ENCODE measurements at places on chromosomes 1 and 21. TPM values are rescaled to one million over a fixed set of nuclear protein-coding genes. Genes with fewer than 3 reads are reported as not detected.
A peak's percentile ranks its signal among the peaks of the same experiment; 100 is the strongest.

INSRR gene
- not detected for total RNA-seq

RXFP4 gene
- total RNA-seq = not detected

OR2T33 gene
- total RNA-seq = not detected

PTGER3 gene
- 3.1 TPM for total RNA-seq

PLA2G2F gene
- total RNA-seq = not detected

NR1I3 gene
- total RNA-seq = not detected

NAV1 gene
- total RNA-seq = 53.4 TPM

GJA5 gene
- total RNA-seq = not detected

PLA2G5 gene
- not detected for total RNA-seq

FYB2 gene
- 9.6 TPM for total RNA-seq

- no peak overlapping the region for H3K27ac ChIP-seq
- no peaks in the 10 kb centered on the region for H3K27me3 ChIP-seq
- DNase-seq = no peak
- no peaks in the 10 kb centered on the region for H3K36me3 ChIP-seq
- no peak overlapping the region for H3K4me3 ChIP-seq
Measured at GRCh38 chr1:79848316-79848715, 841.8 kb upstream of the ADGRL4 start.

- H3K4me1 ChIP-seq = peaks cover 36% of the 10 kb centered on the region
- peaks cover 15% of the 10 kb centered on the region for H3K36me3 ChIP-seq
- H3K27ac ChIP-seq = peak overlapping the region; percentile 75
- DNase-seq = no peak
Measured at GRCh38 chr1:85578321-85579295, 2.0 kb upstream of the CCN1 start.

- H3K27ac ChIP-seq = no peak overlapping the region
- no peak overlapping the region for H3K4me3 ChIP-seq
- DNase-seq = no peak
- no peaks in the 10 kb centered on the region for H3K27me3 ChIP-seq
- H3K4me1 ChIP-seq = peaks cover 5% of the 10 kb centered on the region
Measured at GRCh38 chr1:231512147-231512698, 16.2 kb upstream of the TSNAX start.

- H3K36me3 ChIP-seq = no peaks in the 10 kb centered on the region
- H3K27me3 ChIP-seq = no peaks in the 10 kb centered on the region
- H3K4me3 ChIP-seq = no peak overlapping the region
- no peak for DNase-seq
- peaks cover 18% of the 10 kb centered on the region for H3K4me1 ChIP-seq
Measured at GRCh38 chr1:78007677-78008341, 3.1 kb downstream of the DNAJB4 start.

DNA sequence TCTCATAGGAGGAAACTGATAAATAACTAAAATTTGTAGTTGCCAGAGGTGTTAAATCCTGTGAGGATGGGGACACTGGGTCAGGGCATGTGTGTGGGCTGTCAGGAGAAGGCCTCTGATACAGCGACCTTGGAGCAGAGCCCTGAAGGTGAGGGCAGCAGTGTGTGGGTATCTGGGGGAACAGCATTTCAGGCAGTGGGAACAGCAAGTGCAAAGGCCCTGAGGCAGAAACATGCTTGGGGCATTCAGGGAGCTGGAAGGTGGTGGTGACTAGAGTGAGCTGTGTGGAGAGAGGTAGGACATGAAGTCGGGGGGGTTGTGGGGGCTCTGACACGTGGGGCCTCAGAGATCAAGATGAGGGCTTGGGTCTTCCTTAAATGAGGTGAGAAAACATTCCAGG lies 30.7 kb downstream of the ARHGEF10L start:
- H3K4me3 ChIP-seq = no peak overlapping the region
- H3K27ac ChIP-seq = no peak overlapping the region
- peaks cover 34% of the 10 kb centered on the region for H3K27me3 ChIP-seq
- H3K36me3 ChIP-seq = peaks cover 2% of the 10 kb centered on the region
- DNase-seq = no peak
- peaks cover 29% of the 10 kb centered on the region for H3K4me1 ChIP-seq

GRCh38 chr1:175383239-175383638 lies 190.7 kb upstream of the KIAA0040 start:
- H3K4me1 ChIP-seq = no peaks in the 10 kb centered on the region
- H3K4me3 ChIP-seq = no peak overlapping the region
- no peak for DNase-seq
- H3K27me3 ChIP-seq = peaks cover 15% of the 10 kb centered on the region

DNA sequence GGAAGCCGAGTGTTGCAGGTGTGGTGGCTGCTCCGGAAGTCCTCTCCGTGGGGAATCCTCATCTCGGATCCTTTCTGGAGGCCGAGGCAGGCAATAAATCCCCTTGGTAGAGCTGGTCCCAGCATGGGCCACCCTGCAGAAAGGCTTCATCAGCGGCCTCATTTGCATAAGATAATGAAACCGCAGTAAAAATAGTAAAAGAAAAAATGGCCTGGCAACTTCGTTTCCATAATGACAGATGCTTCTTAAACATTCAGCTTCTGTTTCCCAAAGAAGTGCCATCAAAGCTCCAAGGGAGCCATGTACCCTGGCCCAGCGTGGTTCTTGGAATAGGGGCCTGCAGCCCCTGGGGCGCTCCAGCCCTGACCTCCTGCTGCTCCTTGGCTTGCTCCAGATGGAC lies 244.1 kb downstream of the GRIK3 start:
- no peaks in the 10 kb centered on the region for H3K4me1 ChIP-seq
- peaks cover 24% of the 10 kb centered on the region for H3K27me3 ChIP-seq
- no peak overlapping the region for H3K4me3 ChIP-seq
- no peak for DNase-seq
- H3K27ac ChIP-seq = no peak overlapping the region

DNA sequence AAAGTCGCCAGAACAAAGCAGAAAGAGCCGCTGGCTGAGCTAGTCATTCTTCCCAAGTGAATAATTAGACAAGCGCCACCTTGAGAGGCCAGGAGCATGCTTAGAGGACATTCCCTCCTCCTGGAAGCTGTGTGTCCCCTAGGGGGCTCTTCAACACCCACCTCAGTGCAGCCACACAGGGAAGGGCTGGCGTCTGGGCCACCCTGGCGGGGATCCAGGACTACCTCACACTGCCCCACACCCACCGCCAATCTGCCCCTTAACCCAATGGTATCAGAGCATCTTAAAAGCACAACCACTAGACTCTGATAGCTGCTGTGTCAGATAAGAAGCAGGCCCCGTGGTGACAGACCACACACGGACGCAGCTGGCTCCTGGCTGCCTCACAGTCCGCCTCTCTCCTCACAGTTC lies 24.9 kb downstream of the SETD4 start:
- no peak for DNase-seq
- peaks cover 11% of the 10 kb centered on the region for H3K4me1 ChIP-seq
- H3K27me3 ChIP-seq = no peaks in the 10 kb centered on the region
- no peak overlapping the region for H3K27ac ChIP-seq

GRCh38 chr1:58346036-58346355 lies 200.5 kb downstream of the OMA1 start:
- no peak overlapping the region for H3K4me3 ChIP-seq
- H3K27me3 ChIP-seq = peaks cover 4% of the 10 kb centered on the region
- H3K27ac ChIP-seq = no peak overlapping the region
- H3K4me1 ChIP-seq = peaks cover 19% of the 10 kb centered on the region
- no peaks in the 10 kb centered on the region for H3K36me3 ChIP-seq

- no peak for DNase-seq
- peak overlapping the region; percentile 88 for H3K4me3 ChIP-seq
- H3K27ac ChIP-seq = peak overlapping the region; percentile 94
- H3K27me3 ChIP-seq = no peaks in the 10 kb centered on the region
Measured at GRCh38 chr1:225883616-225884265, 1.6 kb upstream of the TMEM63A start.

DNA sequence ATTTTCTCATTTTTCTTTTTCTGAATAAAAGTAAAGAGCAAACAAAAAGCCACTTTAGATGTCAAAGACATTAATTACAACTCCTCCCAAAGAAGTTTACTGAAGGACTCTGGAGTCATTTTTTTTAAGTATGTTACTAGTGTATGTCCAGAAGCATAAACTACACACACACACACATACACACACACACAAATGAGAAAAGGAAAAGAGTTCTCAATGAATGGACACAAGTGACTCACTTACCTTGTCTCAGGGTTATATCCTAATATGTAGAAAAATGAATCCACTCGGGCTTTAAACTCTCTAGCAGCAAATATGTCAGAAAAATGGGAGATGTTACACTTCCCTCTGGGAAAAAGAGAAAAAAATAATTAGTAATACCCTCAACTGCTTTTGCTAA lies 223.1 kb downstream of the SLC45A1 start:
- H3K4me1 ChIP-seq = peaks cover 17% of the 10 kb centered on the region
- H3K36me3 ChIP-seq = peaks cover 36% of the 10 kb centered on the region

DNA sequence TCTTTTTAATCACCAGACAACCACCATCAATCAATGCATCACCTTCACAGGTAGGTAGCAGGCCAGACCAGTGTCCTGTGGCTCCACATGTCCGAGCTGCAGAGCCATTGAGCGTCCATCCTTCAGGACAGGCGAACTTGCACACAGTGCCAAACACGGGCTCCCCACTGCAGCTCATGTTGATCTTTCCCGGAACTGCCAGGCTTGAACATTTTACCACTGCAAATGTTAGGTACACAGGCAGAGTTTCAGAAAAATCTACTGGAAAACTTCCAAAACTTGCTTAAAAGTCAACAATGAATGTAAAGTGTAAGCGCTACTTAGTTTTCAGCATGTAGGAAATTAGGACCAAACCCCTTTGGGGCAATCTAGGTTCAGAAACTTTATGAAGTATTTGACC lies 6.6 kb downstream of the SELE start:
- no peaks in the 10 kb centered on the region for H3K36me3 ChIP-seq
- H3K4me3 ChIP-seq = no peak overlapping the region
- DNase-seq = no peak
- peaks cover 6% of the 10 kb centered on the region for H3K4me1 ChIP-seq
- H3K27me3 ChIP-seq = no peaks in the 10 kb centered on the region

- H3K27me3 ChIP-seq = peaks cover 3% of the 10 kb centered on the region
- no peaks in the 10 kb centered on the region for H3K36me3 ChIP-seq
- peaks cover 8% of the 10 kb centered on the region for H3K4me1 ChIP-seq
- DNase-seq = no peak
- no peak overlapping the region for H3K27ac ChIP-seq
Measured at GRCh38 chr21:38297871-38298270, 41.1 kb downstream of the KCNJ15 start.

GRCh38 chr1:236514703-236515442 lies 8.9 kb upstream of the LGALS8 start:
- no peak overlapping the region for H3K27ac ChIP-seq
- peaks cover 26% of the 10 kb centered on the region for H3K4me1 ChIP-seq
- no peaks in the 10 kb centered on the region for H3K27me3 ChIP-seq
- no peaks in the 10 kb centered on the region for H3K36me3 ChIP-seq
- DNase-seq = no peak
- no peak overlapping the region for H3K4me3 ChIP-seq

- H3K27ac ChIP-seq = no peak overlapping the region
- H3K4me3 ChIP-seq = no peak overlapping the region
- H3K4me1 ChIP-seq = no peaks in the 10 kb centered on the region
- DNase-seq = no peak
- H3K27me3 ChIP-seq = no peaks in the 10 kb centered on the region
- no peaks in the 10 kb centered on the region for H3K36me3 ChIP-seq
Measured at GRCh38 chr21:21018821-21019220, 20.6 kb downstream of the NCAM2 start.

GRCh38 chr1:236090741-236091147 lies 25.9 kb upstream of the NID1 start:
- H3K4me3 ChIP-seq = no peak overlapping the region
- no peaks in the 10 kb centered on the region for H3K36me3 ChIP-seq
- H3K27me3 ChIP-seq = peaks cover 3% of the 10 kb centered on the region
- no peak overlapping the region for H3K27ac ChIP-seq
- no peaks in the 10 kb centered on the region for H3K4me1 ChIP-seq

DNA sequence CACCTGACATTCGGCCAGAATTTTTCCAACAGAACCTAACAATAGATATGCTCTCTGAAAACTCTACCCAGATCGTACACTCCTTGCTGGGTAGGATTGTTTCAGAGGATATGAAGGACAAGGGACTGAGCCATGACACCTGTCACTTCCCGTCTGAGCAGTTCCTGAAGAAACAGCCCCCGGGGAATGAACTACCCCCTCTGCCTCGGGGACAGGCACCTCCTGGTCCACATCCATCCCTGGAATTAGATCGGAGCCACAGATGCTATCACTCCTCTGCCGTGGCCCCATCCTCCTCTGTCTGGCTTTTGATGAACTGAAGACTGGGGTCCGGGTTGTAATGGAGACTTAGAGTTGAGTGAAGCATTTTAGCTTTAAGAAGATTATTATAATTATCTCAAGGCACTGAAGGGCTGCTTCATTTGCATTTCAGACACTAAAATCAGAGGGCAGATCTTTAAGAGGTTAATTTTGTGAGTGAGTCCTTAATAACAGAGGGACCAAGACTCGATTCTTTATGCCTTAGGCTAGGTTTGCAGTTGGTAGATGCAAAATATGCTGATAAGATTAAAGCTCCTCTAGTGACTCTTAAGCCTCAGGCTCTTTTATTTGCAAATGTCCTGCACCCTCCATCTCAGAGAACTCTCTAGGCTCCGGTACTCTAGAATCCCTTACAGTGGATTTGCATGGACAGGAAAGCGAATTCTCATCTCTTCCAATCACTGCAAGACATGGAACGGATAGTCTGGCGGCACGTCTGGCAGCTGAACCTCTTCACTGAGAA lies 333.8 kb downstream of the KIF26B start:
- H3K27me3 ChIP-seq = no peaks in the 10 kb centered on the region
- no peak for DNase-seq
- no peak overlapping the region for H3K4me3 ChIP-seq

DNA sequence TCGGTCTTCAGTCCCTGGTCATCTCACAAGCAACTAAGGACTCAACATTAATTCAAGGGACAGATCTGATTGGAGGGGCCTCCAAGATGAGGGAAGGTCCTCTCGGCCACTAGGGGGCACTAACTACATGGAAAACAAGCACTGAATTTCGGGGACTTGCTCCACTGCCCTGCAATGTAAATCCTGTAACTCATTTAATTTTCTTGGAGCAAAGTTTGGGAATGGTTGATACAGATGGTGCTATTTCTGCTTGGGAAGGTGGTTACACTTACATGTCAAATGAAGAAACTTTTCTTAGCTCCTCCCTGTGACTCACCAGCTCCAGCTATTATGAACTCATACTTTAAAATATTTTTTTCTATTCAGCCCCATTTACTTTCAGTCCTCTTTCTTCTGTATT lies 97.4 kb upstream of the KCNJ15 start:
- H3K27me3 ChIP-seq = peaks cover 11% of the 10 kb centered on the region
- H3K4me3 ChIP-seq = no peak overlapping the region
- no peaks in the 10 kb centered on the region for H3K36me3 ChIP-seq
- H3K4me1 ChIP-seq = no peaks in the 10 kb centered on the region
- no peak overlapping the region for H3K27ac ChIP-seq

GRCh38 chr1:58017641-58018040 lies 528.9 kb downstream of the OMA1 start:
- no peak overlapping the region for H3K27ac ChIP-seq
- H3K36me3 ChIP-seq = no peaks in the 10 kb centered on the region
- DNase-seq = no peak
- no peaks in the 10 kb centered on the region for H3K27me3 ChIP-seq
